ENCODE measurements at places on chromosomes 2 and 18.

GRCh38 chr2:56386657-56387056, 202.9 kb downstream of the CCDC85A start:
- DNase-seq: no peak

DNA sequence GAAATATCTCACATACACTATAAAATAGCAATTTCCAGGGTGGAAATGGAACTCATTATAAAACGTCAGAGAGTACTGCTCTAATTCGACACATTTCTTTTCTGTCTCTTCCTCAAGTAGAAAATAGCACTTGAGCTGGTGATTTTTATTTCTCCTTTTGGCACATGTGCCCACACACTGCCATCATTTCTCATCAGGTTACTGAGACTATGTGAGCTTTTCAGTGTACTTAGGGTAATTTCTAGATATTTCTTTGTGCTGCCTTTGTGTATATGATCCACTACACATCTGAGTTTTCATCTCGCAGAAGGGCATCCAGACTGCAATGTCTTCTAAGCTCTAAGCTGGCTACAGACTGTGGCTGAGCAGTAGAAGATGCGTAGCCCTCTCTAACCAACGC, 62.1 kb upstream of the PGAP1 start:
- no peak for DNase-seq

DNA sequence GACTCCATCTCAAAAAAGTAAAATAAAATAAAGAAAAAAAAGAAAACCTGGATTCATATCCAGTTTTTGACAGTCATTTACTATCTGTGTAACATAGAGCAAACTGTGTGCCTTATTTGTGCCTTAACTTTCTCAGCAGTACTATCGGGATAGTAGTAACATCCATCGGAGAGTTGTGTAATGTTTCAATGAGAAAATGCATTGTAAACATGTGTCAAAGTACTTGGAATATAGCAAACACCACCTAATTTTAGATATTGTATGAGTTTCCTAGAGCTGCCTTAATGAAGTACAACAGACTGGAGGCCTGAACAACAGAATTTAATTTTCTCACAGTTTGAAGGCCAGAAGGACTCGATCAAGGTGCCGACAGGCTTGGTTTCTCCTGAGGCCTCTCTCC, 81.3 kb upstream of the CDC42EP3 start:
- no peak for DNase-seq

DNA sequence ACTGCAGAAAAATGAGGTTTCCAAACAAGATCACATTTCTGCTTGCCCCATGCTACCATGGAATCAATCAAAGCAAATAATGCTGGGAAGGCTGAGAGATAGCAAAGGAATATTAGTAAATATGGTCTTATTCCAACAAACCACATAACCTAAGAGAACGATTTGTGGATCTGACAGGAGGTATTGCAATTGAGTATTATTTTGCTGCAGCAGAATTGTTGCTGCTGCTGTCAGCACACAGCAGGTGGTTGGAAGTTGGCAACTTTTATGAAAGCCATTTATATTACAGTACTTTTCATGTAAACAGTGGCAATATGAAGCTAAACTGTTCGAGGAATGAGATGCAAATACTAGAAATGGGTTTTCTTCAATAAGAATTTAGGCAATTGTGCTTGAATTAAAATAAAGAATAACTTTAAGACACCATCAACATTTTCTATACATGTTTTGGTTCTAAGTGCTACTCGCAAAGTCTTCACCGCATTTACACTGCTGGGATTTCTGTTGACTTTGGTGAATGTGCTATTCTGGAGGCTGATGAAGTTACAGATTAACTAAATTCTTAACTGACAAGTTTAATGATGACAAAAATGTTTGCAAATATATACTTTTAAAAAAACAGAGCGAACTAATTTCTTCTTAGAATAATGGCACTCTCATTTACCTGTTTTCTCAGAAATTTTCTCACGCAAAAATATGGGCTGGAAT, 1285.7 kb downstream of the CNTNAP5 start:
- no peak for DNase-seq

GRCh38 chr2:189581354-189582139, 961 bp upstream of the SLC40A1 start:
- no peak for DNase-seq

DNA sequence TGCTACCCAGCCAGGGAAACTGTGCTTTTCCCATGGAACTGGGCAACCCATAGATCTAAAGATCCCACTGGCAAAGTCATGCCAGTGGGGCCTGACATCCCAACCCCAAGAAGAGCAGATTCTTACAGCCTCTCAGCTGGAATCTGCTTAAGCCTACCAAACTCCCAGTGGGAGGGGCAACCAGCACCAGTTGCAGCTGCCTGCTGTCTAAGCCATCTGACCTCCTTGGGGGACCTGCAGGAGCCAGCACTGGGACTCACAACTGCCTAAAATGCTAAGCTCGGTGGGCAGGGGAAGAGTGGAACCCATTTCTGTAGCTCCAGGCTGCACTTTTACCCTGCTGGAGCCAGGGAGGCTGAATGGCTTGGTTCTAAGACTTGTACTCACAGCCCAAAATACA, 770.7 kb upstream of the SLC8A1 start:
- no peak for DNase-seq

DNA sequence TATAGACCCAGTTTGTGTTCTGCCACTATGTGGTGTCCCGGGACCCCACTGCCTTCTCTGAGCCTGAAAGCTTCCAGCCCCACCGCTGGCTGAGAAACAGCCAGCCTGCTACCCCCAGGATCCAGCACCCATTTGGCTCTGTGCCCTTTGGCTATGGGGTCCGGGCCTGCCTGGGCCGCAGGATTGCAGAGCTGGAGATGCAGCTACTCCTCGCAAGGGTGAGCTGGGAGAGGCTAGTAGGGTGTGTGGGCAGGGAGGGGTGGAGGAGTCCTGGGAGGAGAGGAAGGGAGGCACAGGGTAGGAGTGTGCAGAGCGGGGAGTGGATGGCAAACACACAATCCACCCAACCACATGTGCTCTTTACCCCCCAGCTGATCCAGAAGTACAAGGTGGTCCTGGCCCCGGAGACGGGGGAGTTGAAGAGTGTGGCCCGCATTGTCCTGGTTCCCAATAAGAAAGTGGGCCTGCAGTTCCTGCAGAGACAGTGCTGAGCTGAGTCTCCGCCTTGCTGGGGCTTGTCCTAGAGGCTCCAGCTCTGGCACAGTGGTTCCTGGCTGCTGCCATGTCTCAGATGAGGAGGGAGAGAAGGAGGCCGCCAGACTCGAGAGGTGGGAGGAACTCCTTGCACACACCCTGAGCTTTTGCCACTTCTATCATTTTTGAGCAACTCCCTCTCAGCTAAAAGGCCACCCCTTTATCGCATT, 16.9 kb downstream of the PRKAG3 start:
- no peak for DNase-seq

DNA sequence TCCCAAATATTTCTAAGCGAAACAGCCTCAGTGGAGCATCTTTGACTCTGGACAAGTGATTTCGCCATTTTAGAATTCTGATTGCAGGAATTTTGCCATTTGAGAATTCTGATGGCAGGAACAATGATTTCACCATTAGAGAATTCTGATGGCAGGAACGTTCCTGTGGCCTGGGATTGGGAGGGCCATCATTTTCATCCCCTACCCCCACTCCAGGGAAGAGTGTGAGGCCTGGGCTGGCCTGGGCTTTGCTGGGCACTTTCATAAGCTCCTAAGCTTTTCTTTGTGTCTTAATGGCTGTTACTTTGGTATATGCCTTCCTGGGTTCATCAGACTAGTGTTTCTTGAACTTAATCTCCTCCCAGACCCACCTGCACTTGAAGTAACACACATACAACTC, 129.3 kb upstream of the EPAS1 start:
- no peak for DNase-seq

DNA sequence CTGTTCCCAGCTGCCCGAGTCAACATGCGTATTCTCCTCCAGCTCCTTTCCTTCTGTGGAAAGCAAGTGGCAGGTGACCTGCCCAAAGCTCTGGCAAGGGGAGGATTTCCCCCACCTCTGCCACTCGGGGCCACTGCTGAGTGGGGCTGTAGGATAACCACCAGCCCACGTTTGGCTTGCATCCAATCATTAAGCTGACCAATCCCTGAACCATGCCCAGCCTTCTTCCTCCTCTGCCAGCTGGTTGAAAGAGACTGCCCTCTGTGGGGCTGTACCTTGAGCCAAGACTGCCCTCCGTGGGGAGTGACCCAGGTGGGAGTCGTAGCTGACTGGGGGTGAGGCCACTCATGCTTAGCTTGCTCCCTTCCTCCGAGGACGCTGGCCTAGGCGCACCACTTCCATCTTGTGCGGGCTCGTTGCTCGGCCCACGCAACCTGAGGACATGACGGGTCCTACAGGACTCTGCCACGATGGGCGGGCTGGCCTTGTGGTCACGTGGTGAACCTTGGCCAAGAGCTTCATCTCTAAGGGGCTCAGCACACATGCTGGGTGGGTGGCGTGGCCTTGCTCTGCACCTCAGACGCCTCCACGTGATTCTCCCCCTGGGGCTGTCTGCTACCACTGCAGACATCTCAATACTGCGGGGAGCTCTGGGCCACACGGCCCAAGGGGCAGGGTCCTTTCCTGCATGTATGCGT, 112.1 kb downstream of the NDUFA10 start:
- no peak for DNase-seq
